ENCODE measurements at places on chromosomes 6 and 20. TPM values are rescaled to one million over a fixed set of nuclear protein-coding genes. Genes with fewer than 3 reads are reported as not detected.

Gene HSPA1L
- 2.8 TPM for total RNA-seq

Gene DEFB132
- total RNA-seq, result not detected

Gene GSTA1
- 0.49 TPM for total RNA-seq

Gene MMP24
- 0.49 TPM for total RNA-seq

Gene TFAP2C
- 0.31 TPM for total RNA-seq

Gene LRRC73
- 1.2 TPM for total RNA-seq

Gene VEGFA
- 155 TPM for total RNA-seq

Gene METTL24
- total RNA-seq, result 2.7 TPM

Gene KCNB1
- 4.9 TPM for total RNA-seq

Gene HLA-G
- total RNA-seq, result 1.2 TPM

Gene IL17A
- not detected for total RNA-seq

Gene TMEM244
- not detected for total RNA-seq

Gene DLL1
- 15.4 TPM for total RNA-seq

Gene TAF8
- 28.6 TPM for total RNA-seq

Gene BMP6
- 9.0 TPM for total RNA-seq

Gene ASIP
- total RNA-seq, result 3.0 TPM

Gene HLA-A
- total RNA-seq, result 405 TPM

Gene ANKRD66
- total RNA-seq, result not detected

Gene APMAP
- 47.3 TPM for total RNA-seq

Gene RGS19
- total RNA-seq, result 10.8 TPM

Gene NRSN1
- total RNA-seq, result not detected

Gene NKAPL
- 2.9 TPM for total RNA-seq

Gene LAMA5
- 232 TPM for total RNA-seq

Gene SSTR4
- not detected for total RNA-seq

Gene LINC00237
- not detected for total RNA-seq

Gene TNF
- total RNA-seq, result 0.40 TPM

Gene VAPB
- 51.1 TPM for total RNA-seq

Gene PRSS35
- total RNA-seq, result 3.2 TPM

Gene CALHM6
- total RNA-seq, result 5.5 TPM
